Stimulated activated CD4-positive, alpha-beta T cell treated with anti-CD3 and anti-CD28 coated beads, Interleukin-12 subunit alpha, Interleukin-12 subunit beta, amount 100 ng/mL, for 4 hours (primary cell): ENCODE measurements at places on chromosomes 13 and 19.

- no peak for DNase-seq
These were observed 7.4 kb upstream of the IL17D start for GRCh38 chr13:20696073-20696472.

- no peak for DNase-seq
These were observed 799.8 kb upstream of the SLC10A2 start for GRCh38 chr13:103866048-103866447.

- DNase-seq = no peak
These were observed 145.5 kb downstream of the DLEU7 start for GRCh38 chr13:50697746-50698539.

DNA sequence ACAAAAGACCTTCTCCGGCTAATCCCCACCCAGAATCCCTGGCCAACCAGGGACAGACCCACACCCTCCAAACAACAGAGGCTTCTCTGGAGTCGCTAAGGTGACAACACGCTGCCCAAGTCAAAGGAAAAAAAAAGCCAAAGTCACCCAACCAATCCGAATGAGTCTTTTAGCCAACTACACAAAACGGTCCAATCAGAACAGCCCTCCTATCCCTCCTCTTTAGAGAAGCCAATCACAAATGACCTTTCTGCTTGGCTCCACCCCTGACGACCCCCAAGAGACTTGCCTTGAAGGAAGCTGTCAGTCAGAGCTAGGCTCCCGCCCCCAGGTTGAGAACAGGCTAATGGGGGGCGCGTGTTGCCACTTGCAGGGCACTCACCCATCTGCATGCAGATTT, 6.6 kb upstream of the FBXW9 start:
- no peak for DNase-seq

DNA sequence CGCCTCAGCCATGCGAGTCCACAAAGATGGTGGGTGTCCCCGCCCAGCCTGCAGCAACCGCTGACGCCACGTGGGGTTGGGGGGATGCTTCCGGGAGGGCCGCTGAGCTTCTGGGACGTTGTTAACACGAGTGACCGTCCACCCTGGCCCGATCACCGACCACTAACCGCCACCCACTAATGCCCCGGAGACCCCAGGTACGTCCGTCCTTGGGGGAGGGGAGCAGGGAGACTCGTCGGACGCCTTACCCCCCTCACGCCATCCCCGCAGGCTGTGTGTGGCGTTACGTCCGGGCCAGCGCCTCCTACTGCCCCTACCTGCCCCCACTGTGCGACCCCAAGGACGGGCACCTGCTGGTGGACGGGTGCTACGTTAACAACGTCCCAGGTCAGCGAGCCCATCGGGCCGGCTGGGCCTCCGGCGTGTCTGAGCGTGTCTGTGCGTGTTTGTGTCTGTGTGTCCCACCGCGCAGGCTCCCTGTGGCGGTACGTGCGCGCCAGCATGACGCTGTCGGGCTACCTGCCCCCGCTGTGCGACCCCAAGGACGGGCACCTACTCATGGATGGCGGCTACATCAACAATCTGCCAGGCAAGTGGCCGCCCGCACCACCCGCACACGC, 21.3 kb downstream of the PNPLA6 start:
- no peak for DNase-seq

DNA sequence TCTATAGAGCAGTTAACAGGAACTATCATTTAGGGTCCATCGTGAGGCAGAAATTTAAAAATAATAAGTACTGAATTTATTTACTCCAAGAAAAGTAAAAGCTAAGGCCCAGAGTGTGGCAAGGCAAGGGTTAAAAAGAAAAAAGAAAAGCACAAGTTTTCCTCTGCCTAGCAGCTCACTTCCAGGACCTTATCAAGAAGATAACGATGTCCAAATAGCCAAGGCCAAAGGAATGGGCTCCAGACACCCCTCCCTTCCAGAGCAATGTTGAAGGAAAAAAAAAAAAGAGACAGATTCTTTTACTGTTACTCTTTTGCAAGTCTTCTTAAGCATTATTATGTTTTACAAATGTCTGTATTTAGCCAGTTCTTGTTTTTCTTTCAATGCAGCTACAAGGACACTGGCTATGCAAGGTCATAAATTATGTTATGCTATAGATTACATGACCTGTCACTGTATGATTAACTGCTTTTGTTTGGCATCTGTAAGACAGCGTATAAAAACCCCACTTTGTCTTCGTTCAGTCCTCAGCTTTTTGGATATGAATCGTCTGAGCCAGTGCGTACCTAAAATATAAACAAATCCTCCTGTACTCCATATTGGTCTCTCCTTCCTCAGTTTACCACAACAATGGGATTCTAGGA, 2.9 kb upstream of the ZNF700 start:
- DNase-seq = no peak

DNA sequence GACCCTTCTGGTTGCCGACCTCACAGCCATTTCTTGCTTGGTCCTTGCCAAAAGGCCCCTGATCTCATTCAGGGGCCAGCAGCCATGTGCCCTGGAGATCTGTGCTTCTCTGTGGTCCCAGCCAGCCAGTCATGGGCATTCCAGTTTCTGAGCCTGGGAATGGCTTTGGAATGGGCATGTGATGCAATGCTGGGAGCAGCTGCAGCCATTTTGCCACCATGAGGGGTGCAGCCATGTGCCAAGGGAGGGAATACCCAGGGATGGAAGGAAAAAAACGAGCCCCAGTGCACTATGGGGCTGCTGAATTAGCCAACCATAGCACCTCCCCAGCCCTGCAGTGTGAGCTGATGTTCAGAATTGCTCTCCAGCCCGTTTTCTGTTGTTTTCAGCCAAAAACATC, 26.3 kb downstream of the F2RL3 start:
- no peak for DNase-seq

GRCh38 chr13:99572921-99573320, 71.6 kb downstream of the TM9SF2 start:
- no peak for DNase-seq

- DNase-seq = no peak
These were observed 40.9 kb downstream of the CLDN10 start for GRCh38 chr13:95593462-95593861.
